ENCODE measurements at places on chromosomes 3 and 15. TPM values are rescaled to one million over a fixed set of nuclear protein-coding genes. Genes with fewer than 3 reads are reported as not detected.

Gene SKOR1
- 0.28 TPM for total RNA-seq

Gene DRD3
- not detected for total RNA-seq

Gene LINGO1
- total RNA-seq, result 8.1 TPM

Gene HTR3E
- not detected for total RNA-seq

Gene MME
- 3.5 TPM for total RNA-seq

Gene GAP43
- not detected for total RNA-seq

Gene MB21D2
- total RNA-seq, result 3.9 TPM

Gene OR4M2
- total RNA-seq, result not detected

Gene CACNA2D3
- 50.4 TPM for total RNA-seq

Gene SH2D7
- not detected for total RNA-seq

Gene DCBLD2
- total RNA-seq, result 34.5 TPM

Gene ABI3BP
- total RNA-seq, result 33.2 TPM

Gene COL6A5
- total RNA-seq, result not detected

Gene FHIT
- total RNA-seq, result 18.2 TPM

Gene RLBP1
- not detected for total RNA-seq

Gene LTF
- 2.3 TPM for total RNA-seq

Gene FES
- 19.8 TPM for total RNA-seq

Gene LRRC31
- not detected for total RNA-seq

Data from right cardiac atrium (tissue), 5 donors.